ENCODE measurements at places on chromosomes 5 and 9.

GRCh38 chr9:137029058-137029936 lies 1.3 kb upstream of the ABCA2 start:
- no peak for DNase-seq

DNA sequence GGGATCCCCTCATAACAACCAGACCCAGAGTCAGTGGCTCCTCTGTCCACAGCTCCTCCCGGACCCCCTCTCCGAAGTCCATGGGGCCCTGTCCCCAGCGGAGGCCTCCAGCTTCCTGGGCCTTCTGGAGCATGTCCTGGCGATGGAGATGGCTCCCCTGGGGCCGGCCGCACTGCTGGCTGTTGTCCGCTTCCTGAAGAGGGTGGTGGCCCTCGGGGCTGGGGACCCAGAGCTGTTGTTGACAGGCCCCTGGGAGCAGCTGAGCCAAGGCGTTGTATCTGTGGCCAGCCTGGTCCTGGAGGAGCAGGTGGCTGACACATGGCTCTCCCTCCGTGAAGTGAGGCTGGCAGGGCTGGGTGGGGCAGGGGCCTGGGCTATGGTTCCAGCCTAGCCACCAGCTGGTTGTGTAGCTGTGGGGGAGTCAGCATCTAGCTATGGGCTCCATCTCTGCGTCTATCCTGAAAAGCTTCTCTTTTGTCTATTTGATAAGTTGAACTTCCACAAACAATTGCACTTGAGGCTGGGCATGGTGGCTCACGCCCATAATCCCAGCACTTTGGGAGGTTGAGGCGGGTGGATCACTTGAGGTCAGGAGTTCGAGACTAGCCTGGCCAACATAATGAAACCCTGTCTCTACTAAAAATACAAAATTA lies 4.7 kb downstream of the ADGRD2 start:
- DNase-seq = no peak

GRCh38 chr5:153658149-153658548 lies 167.7 kb downstream of the GRIA1 start:
- no peak for DNase-seq

- no peak for DNase-seq
Observed at GRCh38 chr9:135422341-135422944, 57.1 kb upstream of the PPP1R26 start.

DNA sequence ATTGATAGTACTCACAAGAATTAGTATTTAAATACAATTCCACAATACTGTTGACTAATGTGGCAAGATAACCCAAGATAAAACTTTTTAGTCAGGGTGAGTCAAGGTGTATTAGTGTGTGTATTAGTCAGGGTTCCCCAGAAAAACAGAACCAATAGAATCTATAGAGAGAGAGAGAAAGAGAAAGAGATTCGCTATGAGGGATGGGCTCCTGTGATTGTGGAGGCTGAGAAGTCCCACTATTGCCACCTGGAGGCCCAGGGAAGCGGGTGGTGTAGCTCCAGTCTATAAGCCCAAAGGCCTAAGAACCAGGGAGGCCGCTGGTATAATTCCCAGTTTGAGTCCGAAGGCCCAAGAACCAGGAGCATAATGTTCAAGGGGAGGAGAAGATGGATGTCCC lies 10.0 kb upstream of the SHISAL2B start:
- DNase-seq = no peak

GRCh38 chr5:53942724-53943123 lies 367.6 kb downstream of the ARL15 start:
- DNase-seq = no peak

- DNase-seq = no peak
Observed at GRCh38 chr9:134359493-134360179, 33.4 kb downstream of the RXRA start.

- DNase-seq = no peak
Observed at GRCh38 chr9:98432134-98432533, 176.7 kb upstream of the TBC1D2 start.

GRCh38 chr5:21919414-21920022 lies 933.6 kb downstream of the CDH12 start:
- peak; percentile 18 for DNase-seq

- DNase-seq = no peak
Observed at GRCh38 chr9:11915699-11916098, 777.5 kb upstream of the TYRP1 start.

GRCh38 chr9:1722404-1722803 lies 292.7 kb upstream of the SMARCA2 start:
- no peak for DNase-seq

- DNase-seq = no peak
Observed at GRCh38 chr5:15014809-15015208, 143.2 kb upstream of the ANKH start.

DNA sequence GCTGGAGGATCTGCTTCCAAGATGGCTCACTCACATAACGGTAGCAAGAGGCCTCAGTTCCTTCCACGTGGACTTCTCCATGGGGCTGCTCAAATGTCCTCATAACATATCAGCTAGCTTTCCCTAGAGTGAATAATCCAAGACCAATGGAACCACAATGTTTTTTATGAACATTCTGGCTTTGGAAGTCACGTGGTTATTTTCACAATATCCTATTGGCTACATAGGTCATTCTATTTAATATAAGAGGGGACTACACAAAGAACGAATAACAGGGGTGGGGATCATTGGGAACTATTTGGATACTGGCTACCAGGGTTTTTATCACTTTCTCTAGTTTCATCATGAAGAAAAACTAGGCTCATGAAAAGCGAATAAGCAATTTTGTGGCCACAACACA lies 81.4 kb downstream of the ZNF622 start:
- DNase-seq = no peak

GRCh38 chr9:131727795-131728545 lies 11.9 kb downstream of the RAPGEF1 start:
- DNase-seq = no peak

DNA sequence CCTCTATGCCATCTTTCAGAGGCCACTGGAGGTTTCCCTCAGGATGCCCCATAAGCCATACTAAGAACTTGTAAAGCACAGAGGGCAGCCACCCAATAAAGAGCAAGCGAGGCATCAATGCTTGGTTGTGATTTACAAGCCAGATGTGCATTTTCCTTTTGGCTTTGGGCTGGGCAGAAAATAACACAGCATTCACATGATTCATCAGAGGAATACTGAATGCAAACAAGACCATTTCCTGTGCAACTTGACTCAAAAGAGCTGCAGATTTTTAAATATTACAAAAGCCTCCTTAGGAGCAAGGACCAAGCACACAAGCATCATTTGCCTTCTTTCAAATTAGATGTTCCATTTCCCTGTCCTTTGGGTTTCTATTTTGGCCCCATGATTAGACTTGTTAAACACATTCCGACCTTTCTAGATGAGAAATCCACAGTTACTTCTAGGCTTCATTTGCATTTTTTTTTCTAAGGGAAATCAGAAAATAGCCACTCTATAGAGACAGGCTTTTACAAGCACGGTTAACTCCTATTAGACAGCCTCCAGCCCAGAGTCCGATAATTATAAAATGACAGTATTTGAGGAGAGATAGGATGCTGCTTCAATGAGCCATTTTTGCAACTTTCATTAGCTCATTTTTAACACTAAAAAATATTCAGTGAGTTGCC lies 207.8 kb downstream of the SEMA5A start:
- DNase-seq = no peak

DNA sequence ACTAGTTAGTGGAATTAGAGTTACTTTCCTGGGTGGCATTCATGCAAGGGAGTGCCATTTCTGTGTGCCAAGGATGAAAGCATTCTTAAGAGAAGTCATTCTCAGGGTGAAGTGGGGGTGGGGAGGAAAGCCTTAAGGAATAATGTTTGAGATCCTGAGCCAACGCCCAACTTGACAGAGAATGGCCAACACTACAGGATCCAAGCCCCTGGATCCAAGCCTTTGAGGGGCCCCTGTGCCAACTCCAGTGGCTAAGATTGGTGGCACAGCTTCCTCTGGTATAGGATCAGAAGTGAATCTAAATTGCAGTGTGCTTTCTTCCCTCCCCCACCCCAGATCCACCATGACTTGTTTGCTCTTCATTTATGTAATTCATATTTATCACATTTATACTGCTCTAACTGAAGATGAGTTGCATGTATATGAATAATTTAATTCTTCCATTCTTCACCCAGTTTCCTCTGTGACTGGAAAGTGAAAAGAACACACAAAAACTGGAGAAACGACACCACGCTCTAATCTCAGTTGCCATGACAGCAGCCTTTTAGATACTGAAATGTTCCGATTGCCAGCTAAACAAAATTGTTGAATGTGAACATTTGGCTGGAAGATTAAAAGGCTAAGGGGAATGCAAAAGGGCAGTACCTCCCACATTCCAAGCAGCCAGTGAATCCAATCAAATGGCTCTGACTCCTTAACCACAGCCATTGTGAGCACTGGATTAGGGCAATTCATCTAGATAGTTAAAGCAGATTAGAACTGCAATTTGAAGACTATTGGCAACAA lies 4.5 kb downstream of the ZNF608 start:
- peak; percentile 93 for DNase-seq

GRCh38 chr9:90970608-90971007 lies 169.0 kb downstream of the SYK start:
- no peak for DNase-seq

DNA sequence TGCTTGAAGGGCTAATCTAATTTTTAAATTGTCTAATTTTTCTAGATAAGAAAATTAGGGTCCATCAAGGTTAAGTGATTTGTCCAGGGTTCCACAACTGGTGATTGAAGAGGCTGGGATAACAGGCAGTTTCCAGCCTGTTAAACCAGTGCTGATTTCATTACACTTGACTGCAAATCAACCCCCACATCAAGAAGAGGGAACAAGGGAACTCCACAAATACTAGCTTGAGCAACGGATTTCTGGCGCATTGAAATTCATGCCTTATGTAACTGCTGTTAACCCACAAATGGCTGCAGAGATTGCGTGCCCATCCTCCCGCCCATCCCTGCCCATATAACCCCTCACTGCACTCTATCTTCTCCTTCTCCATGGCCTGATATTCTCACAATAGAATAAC lies 10.0 kb downstream of the PLPPR1 start:
- DNase-seq = no peak

- DNase-seq = peak; percentile 27
Observed at GRCh38 chr5:128537221-128537999, 635 bp downstream of the FBN2 start.

DNA sequence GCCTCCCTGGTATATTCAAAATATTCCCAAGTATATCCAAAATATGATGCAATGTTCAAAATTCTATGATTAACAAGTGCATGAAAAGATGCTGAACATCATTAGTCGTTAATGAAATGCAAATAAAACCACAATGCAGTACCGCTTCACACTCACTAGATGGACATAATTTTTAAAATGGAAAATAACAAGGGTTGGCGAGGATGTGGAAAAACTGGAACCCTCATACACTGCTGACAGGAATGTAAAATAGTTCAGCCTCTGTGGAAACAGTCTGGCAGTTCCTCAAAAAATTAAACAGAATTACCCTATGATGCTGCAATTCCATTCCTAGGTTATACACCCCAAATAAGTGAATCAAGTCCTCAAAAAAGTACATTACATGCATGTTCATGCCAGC lies 36.1 kb upstream of the MYOT start:
- no peak for DNase-seq

DNA sequence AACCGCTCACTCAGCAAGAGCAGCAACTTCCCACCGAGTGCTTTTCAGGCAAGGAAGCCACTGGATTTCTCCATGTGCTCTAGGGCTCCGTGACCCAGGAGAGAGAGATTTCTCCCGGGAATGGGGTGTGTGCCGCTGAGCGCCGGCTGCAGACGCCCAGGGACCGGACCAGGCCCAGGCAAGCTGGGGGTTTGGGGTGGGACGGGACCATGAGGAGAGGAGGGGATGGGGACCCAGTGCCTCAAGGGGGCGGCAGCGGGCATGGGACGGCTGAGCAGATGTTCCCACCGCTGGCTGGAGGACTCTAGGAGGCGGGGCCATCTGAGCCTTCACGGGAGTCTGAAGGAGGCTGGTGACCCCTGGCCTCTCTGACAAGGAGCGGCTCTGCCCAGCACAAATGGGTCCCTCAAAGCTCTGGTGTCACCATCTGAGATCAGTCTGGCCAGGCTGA lies 8.5 kb downstream of the LCN9 start:
- DNase-seq = no peak

- DNase-seq = no peak
Observed at GRCh38 chr9:79210541-79211243, 361.1 kb upstream of the TLE4 start.

GRCh38 chr9:20271723-20272122 lies 350.6 kb downstream of the MLLT3 start:
- DNase-seq = no peak

GRCh38 chr9:29800821-29801220 lies 2227.5 kb upstream of the C9orf72 start:
- no peak for DNase-seq

- DNase-seq = no peak
Observed at GRCh38 chr5:142531977-142532780, 153.7 kb downstream of the FGF1 start.

GRCh38 chr5:892394-893136 lies at the start of the genes BRD9 and TRIP13:
Gene BRD9, minus strand, starts transcription at chr5:892801. Its CDS starts 144 bp downstream, at chr5:892657.
Gene TRIP13, plus strand, starts transcription at chr5:892884. Its CDS starts 115 bp downstream, at chr5:892999.
- DNase-seq = no peak

DNA sequence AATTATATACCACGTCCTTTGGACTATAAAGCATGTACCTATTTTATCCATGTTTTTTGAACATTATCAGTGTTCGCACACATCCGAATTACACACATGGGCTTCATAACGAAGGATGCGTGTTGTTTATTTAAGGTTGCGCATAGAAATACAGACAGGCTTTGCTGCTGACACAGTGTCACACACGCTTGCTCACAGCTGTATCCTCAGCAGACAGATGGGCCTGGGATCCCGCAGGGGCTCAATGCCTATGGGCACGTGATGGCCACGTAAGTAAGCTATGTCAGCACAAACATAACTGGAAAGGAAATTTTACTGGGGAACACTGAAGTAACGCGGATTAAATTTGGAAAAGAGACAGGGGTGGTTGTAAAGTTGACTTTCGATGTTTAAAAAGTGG lies 76.6 kb downstream of the OTULIN start:
- DNase-seq = no peak

DNA sequence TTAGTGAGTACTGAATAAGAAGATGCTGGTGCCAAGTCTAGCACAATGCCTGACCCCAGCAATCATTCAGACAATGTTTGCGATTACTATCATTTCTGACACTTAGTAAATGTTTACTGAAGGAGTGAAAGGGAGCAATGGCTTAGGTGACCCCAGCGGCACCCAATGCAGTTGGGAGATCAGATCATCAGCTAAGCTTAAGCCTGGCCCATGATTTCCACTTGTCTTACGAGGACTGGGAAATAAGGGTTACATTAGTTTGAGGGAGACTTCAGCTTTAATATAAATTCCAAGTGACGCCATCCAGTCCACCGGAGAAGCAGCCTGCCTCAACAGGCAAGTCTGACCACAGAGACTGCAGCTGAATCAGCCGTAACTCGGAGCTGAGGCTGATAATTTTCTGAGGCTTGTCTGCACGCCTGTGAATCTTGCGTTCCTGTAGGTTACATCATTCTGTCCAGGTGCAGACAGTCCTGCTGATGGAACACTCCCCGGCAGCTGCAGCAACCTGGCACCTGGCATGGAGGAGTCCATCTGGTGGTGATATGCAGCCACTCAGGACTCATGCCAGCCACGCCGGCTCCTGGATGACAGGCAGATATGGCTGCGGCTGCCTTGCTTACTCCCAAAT lies 34.9 kb upstream of the FGF1 start:
- no peak for DNase-seq

- DNase-seq = no peak
Observed at GRCh38 chr9:95207403-95207802, 110.1 kb downstream of the FANCC start.

- DNase-seq = no peak
Observed at GRCh38 chr9:68546596-68547390, 6.1 kb upstream of the TMEM252 start.
